Activated CD4-positive, alpha-beta memory T cell treated with anti-CD3 and anti-CD28 coated beads for 36 hours (primary cell): ENCODE measurements at places on chromosomes 16 and 17.

DNA sequence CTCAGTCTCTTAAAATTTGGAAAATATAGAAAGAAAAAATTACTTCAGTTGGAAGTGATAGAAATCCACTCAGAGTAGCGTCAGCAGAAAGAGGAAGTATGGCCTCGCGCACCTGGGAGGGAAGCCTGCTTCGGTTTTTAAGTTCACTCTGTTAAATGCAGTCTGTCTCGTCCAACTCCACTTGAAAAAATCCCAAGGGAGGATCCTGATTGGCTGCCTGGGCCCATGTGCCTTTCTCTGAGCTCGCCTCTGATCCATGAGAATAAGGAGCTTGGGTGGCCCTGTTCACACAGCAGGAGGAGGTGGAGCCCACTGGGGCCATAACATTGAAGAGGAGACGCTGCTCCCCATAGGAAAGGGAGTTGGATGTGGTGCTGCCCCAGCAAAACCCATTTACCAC lies 40.7 kb downstream of the DNAJA2 start:
- no peaks in the 10 kb centered on the region for H3K27me3 ChIP-seq
- no peak for DNase-seq
- no peak overlapping the region for H3K27ac ChIP-seq
- no peaks in the 10 kb centered on the region for H3K4me1 ChIP-seq
- no peak overlapping the region for H3K4me3 ChIP-seq

GRCh38 chr16:68492543-68493411 lies 44.5 kb upstream of the SMPD3 start:
- no peaks in the 10 kb centered on the region for H3K27me3 ChIP-seq
- no peak overlapping the region for H3K4me3 ChIP-seq
- no peak for DNase-seq
- no peak overlapping the region for H3K27ac ChIP-seq

GRCh38 chr17:58279736-58280479 lies 827 bp downstream of the MPO start:
- H3K27ac ChIP-seq: no peak overlapping the region
- peaks cover 17% of the 10 kb centered on the region for H3K27me3 ChIP-seq
- H3K4me1 ChIP-seq: no peaks in the 10 kb centered on the region

- no peak overlapping the region for H3K27ac ChIP-seq
- H3K27me3 ChIP-seq: no peaks in the 10 kb centered on the region
- peaks cover 4% of the 10 kb centered on the region for H3K36me3 ChIP-seq
- H3K4me3 ChIP-seq: no peak overlapping the region
- peaks cover 39% of the 10 kb centered on the region for H3K4me1 ChIP-seq
- no peak for DNase-seq
Observed at GRCh38 chr16:69598045-69598444, 32.3 kb downstream of the NFAT5 start.

- no peak overlapping the region for H3K4me3 ChIP-seq
- no peak for DNase-seq
- H3K4me1 ChIP-seq: peaks cover 8% of the 10 kb centered on the region
- no peak overlapping the region for H3K27ac ChIP-seq
Observed at GRCh38 chr17:81563861-81564586, 11.9 kb upstream of the FAAP100 start.

DNA sequence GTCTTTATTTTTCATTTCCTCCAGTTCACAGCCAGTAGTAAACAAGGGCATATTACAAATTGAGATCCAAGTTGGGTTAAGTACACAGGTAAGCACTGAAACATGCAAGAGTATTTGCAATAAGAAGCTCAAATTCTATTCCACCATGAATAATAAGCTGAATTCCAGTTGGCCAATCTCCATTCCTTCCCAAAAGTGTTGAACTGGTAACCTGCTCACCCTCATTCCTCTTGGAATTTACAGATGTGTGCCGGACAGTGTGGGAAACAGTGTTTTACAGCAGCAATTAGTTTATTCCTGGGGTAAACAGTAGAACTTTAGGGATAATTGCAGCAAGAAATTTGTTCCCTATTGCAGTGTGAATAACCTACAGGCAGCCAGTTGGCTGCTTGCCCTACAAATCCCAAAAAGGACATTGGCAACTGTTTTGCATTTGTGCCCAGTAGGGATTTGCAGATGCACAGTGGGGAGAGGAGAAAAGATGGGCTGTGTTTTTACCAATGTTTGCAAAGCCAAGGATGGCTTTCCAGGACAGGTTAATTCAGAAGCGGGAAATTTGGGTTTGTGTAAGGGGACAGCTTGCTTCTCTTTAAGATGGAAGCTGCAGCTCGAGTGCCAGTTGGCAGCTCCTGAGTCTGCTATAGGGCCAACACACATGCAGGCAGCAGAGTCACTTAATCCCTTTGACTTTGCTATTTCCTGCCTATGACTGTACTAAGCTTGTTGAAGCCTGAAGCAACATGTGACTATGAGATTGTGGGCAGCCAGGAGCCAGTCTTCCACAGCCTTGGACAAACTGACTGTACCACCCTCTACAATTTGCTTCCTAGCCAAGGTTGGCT lies 318.9 kb downstream of the MAP2K6 start:
- H3K27ac ChIP-seq: no peak overlapping the region
- no peak overlapping the region for H3K4me3 ChIP-seq
- H3K27me3 ChIP-seq: no peaks in the 10 kb centered on the region

DNA sequence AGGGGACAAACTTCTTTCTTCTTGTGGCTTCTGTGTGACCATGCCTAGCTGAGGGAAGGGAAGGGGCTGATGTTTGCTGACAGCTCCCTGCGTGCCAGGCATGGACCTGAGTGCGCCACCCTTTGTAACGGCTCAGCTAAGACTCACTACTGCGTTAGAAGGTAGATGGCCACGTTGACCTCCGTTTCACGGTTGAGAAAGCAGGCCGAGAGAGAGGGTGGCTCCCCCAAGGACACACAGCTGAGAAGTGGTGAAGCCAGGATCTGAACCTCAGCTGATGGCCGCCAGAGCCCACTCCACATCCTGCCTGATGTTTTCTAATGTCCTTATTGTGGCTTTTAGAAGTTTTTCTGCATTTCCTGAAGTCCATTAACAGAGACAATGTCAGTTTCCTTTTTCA lies 45.1 kb downstream of the RGS9 start:
- no peaks in the 10 kb centered on the region for H3K36me3 ChIP-seq
- H3K4me1 ChIP-seq: peaks cover 60% of the 10 kb centered on the region

DNA sequence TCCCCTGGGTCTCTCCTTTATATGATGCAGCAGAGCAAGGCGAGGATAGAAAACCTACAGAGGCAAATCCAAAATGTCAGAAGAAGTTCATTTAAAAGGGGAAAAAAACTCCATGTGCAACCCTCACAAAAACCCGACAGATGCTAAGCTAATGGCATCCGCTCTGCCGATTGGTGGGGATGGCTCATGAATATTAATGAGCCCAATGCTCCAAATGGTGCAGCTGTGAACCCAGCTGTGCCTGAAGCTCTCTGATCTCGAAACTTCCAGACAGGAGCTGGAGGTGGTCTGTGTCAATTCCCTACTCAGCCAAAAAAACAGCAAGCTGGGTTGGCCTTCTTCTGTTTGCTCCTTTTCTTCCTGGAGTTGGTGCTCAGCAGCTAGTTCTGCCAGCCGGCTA lies 15.5 kb downstream of the SNX11 start:
- no peak overlapping the region for H3K4me3 ChIP-seq
- H3K4me1 ChIP-seq: peaks cover 6% of the 10 kb centered on the region
- no peak for DNase-seq
- H3K36me3 ChIP-seq: peaks cover 25% of the 10 kb centered on the region
- H3K27ac ChIP-seq: peak overlapping the region; percentile 62

GRCh38 chr16:4275861-4276260 lies 3.0 kb upstream of the TFAP4 start:
- H3K27ac ChIP-seq: no peak overlapping the region
- H3K4me3 ChIP-seq: no peak overlapping the region
- no peaks in the 10 kb centered on the region for H3K27me3 ChIP-seq
- peaks cover 2% of the 10 kb centered on the region for H3K4me1 ChIP-seq

GRCh38 chr16:87829622-87829980 lies 39.7 kb downstream of the SLC7A5 start:
- H3K36me3 ChIP-seq: peaks cover 42% of the 10 kb centered on the region
- peak; percentile 11 for DNase-seq
- no peaks in the 10 kb centered on the region for H3K4me1 ChIP-seq
- H3K27me3 ChIP-seq: no peaks in the 10 kb centered on the region
- H3K27ac ChIP-seq: peak overlapping the region; percentile 18
- H3K4me3 ChIP-seq: peak overlapping the region; percentile 16

- peaks cover 58% of the 10 kb centered on the region for H3K27me3 ChIP-seq
- H3K4me1 ChIP-seq: peaks cover 27% of the 10 kb centered on the region
- no peak overlapping the region for H3K4me3 ChIP-seq
- no peaks in the 10 kb centered on the region for H3K36me3 ChIP-seq
- no peak overlapping the region for H3K27ac ChIP-seq
- DNase-seq: no peak
Observed at GRCh38 chr17:49963626-49964302, 5.2 kb upstream of the DLX4 start.

GRCh38 chr17:36935671-36936454 lies 1.4 kb upstream of the LHX1 start:
- peaks cover 2% of the 10 kb centered on the region for H3K36me3 ChIP-seq
- peak overlapping the region; percentile 34 for H3K4me3 ChIP-seq
- H3K4me1 ChIP-seq: peaks cover 74% of the 10 kb centered on the region
- H3K27me3 ChIP-seq: peaks cover 90% of the 10 kb centered on the region

DNA sequence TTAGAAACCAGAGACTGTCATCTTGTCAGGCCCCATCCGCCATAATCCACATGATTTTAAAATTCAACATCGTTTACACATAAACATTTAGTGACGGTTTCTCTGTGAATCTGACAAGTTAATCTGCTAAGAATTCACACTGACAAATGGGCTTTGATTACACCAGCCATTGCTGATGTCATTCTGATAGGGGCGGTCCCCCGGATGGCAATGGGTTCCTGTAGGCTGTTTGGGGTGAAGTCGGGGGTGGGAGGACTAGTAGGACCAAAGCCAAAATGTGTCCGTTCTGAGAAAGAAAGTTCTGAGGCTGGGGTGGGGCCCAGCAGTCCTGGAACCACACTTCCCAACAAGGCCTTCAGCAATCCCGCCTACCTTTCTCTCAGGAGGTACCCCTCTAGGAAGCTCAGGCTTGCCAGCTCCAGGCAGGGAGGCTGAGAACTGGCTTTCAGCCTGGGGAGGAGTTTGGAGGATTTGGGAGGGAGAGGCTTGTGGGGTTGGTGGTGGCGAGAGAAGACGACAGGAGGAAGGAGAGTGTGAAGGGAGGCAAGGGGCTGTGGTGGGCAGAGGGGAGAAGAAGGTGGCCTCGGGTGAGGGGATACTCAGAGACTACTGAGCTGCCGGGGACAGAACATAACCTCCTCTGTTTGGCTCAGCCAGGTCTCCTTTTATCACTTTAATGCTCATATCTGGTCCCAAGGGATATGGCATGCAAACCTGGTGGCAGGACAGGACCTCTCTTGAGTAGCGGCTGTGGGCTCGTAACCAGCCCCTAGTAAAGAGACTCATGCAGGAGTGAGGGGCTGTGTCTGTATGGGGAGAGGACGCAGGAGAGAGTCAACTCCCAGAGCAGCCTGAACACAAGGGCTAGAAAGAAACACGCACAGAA lies 8.6 kb downstream of the HIC1 start:
- no peak for DNase-seq
- H3K4me3 ChIP-seq: no peak overlapping the region
- H3K4me1 ChIP-seq: peaks cover 16% of the 10 kb centered on the region
- peaks cover 3% of the 10 kb centered on the region for H3K27me3 ChIP-seq

GRCh38 chr16:11611871-11612664 lies 25.3 kb upstream of the LITAF start:
- H3K27me3 ChIP-seq: no peaks in the 10 kb centered on the region
- peaks cover 6% of the 10 kb centered on the region for H3K4me1 ChIP-seq
- no peak for DNase-seq
- no peak overlapping the region for H3K4me3 ChIP-seq
- no peak overlapping the region for H3K27ac ChIP-seq

- no peak for DNase-seq
- peaks cover 36% of the 10 kb centered on the region for H3K27me3 ChIP-seq
- H3K36me3 ChIP-seq: no peaks in the 10 kb centered on the region
- H3K4me3 ChIP-seq: no peak overlapping the region
- peaks cover 2% of the 10 kb centered on the region for H3K4me1 ChIP-seq
- no peak overlapping the region for H3K27ac ChIP-seq
Observed at GRCh38 chr17:44979426-44979995, 11.4 kb upstream of the C1QL1 start.
